ENCODE measurements at places on chromosomes 7 and 10. TPM values are rescaled to one million over a fixed set of nuclear protein-coding genes. Genes with fewer than 3 reads are reported as not detected.

The CPA1 gene
- 0.45 TPM for total RNA-seq

- DNase-seq = no peak
These were observed 480.0 kb downstream of the GALNT17 start for GRCh38 chr7:71611986-71612385.

DNA sequence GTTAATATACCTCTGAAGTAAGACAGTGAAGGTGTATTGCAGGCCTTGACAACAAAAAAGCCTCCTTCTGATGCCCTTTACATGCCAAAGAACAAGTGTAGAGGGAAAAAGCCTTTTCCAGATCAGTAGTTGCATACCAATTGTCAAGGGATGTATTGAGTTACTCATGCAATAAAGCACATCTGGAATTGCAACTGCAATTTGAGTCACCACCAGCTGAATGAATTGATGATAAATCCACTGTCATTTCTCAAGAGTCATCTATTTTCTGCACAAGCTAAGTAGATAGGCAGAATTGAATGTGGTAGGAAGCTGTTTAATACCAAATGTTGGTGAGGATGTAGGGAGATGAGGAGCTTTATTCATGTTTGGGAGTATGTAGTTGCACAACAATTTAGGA, 325.9 kb upstream of the SMIM30 start:
- DNase-seq = no peak

DNA sequence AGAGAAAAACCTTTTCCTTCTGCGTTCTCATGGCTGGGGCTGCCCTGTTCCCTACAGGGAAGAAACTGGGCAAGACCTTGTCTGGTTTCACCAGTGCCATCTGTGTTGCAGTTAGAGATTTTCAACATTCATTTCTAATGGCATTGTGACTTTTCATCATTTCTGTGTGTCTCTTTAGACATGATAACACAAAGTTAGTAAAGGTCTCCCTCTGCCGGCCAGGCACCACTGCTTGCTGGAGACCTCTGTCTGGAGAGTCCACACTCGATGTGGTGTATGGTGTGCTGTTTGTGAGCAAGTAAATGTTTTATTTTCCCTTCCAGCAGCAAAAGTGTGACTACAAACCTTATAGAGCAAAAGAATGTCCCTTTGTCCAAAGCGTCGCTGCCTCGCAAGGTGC, 213.5 kb downstream of the PAXIP1 start:
- DNase-seq = no peak

- DNase-seq = peak; percentile 20
These were observed 21.2 kb downstream of the TECTB start for GRCh38 chr10:112304267-112304859.

DNA sequence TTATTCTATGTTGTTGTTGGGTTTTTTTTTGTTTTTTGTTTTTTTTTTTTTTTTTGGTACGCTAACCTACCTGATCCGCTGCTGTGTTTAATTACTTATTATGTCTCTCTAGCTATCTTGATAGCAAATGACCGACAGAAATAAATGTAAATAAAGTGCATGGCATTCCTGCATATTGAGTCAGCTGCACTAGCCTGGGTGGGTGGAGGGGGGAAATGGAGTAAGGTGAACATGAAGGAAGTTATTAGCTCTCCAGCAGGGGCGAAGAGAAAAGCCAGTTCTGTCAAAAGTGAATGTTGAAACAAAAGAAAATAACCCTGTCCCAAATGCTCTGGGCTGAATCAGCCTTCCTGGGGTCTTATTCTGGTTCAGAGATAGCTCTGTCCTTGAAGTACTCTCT, 210.7 kb upstream of the MDFIC start:
- no peak for DNase-seq

GRCh38 chr7:106116161-106116704, 4.1 kb upstream of the SYPL1 start:
- no peak for DNase-seq

DNA sequence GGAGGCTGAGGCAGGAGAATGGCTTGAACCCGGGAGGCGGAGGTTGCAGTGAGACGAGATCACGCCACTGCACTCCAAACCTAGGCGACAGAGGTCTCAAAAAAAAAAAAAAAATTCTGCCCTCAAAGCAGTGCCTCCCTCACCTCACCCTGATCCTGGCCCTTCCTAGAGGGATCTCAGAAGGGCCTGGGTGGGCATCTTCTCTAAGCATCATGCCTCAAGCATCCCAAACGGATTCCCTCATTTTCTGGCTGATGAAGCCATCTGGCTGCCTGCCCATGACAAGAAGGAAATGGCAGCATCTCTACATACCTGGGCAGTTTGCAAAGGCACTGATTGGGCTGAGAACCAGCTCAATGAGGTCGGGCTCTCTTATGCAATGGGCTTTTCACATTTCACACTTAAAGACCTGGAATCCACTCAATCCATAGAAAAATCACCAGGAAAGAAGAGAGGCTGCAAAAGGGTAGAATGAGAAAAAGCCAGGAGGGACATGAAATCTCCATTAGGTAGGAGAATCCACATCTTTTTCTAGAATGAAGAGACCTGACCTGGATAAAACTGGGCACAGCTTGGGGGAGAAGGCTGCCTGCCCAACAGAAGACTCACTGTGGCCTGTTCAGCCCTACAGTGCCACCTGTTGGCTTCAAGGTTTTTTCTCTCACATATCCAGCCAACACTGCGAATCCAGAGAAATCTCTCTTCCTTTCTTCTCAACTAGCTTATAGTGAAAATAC, 48.1 kb downstream of the PDLIM1 start:
- peak; percentile 75 for DNase-seq

- no peak for DNase-seq
These were observed 13.0 kb downstream of the AOAH start for GRCh38 chr7:36711256-36711655.

- no peak for DNase-seq
These were observed 72.8 kb upstream of the GLCCI1 start for GRCh38 chr7:7895754-7896153.

- DNase-seq = no peak
These were observed 509.5 kb downstream of the RPS24 start for GRCh38 chr10:78543031-78543748.

- DNase-seq = peak; percentile 41
These were observed 47.0 kb upstream of the ELMO1 start for GRCh38 chr7:37495574-37496184.

DNA sequence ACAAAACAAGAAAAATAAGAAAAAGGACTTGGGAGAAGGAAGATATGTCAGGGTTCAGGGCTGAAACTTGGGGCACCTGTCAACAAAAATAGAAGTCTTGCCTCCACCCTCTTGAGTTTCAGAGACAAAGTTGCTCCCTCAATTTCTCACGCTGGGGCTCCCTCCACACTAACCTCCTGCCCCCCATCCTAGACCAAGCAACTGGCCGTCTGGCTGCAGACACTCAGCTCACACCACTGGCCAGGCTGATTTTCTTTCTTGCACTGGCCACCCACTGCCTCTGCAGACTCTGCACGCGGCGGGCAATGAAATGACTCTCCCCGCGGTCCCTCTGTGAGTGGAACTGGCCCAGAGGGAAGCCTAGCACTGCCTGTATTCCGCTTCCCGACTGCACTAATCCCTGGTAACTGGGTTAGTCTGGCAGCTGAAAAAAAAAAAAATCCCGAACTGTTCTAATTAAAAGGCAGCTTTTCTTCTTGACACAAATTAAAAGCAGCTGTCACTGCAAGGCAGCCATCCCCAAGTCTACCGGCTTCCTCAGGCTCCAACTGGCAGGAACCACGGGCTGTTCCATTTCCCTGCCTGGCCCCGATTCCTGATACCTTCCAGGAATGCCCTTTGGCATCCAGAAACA, 83.5 kb downstream of the SPDYE5 start:
- DNase-seq = peak; percentile 3

GRCh38 chr10:72906446-72906845, 12.9 kb downstream of the OIT3 start:
- no peak for DNase-seq

DNA sequence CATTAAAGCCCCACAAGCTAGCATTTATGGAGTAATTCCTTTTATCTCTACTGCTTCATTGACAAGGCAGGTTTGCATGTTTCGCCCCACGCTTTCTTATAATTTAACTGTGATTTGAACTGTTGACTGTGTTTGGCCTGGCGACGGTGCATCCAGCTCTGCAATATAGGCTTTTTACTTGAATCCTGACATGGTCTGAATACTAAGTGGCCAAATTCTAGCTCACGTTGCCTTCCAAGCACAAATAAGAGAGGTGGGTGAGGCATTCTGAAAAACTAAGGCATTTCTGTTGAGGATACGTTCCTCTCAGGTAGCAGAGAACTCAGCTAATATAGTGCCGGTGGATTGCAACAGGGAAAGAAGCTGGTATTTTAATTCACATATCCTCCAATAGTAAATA, 61.8 kb downstream of the NRP1 start:
- no peak for DNase-seq

- no peak for DNase-seq
These were observed 78.9 kb downstream of the MKI67 start for GRCh38 chr10:128047351-128047750.

The GNAI1 gene
- 46.7 TPM for total RNA-seq

DNA sequence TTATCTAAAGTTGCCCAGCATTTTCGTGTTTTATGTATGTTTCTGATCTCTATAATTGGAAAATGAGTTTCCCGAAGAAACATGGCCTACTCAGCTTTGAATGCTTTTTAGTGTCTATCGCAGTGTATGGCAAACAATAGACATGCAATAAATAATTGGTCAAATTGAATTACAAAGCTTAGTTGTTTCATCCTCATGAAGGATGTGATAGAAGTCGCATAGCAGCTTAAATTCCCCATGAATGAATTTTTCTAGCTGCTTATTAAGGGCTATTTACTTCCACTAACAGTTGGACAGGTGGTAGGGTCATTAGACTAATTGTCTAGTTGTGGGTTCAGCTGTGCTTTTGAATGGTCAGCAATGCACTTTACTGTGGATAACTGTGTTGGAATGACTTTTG, 467.3 kb upstream of the MBL2 start:
- no peak for DNase-seq

Measured in fibroblast of the aortic adventitia (primary cell).